ENCODE measurements at places on chromosomes 12 and 14. TPM values are rescaled to one million over a fixed set of nuclear protein-coding genes. Genes with fewer than 3 reads are reported as not detected.

Gene NFATC4
- 2.6 TPM for total RNA-seq

Gene SLC22A17
- 8.6 TPM for total RNA-seq

Gene TAMALIN
- total RNA-seq, result 10.0 TPM

Gene BAZ2A
- total RNA-seq, result 128 TPM

Gene MYF5
- total RNA-seq, result not detected

Gene SLC6A15
- 0.41 TPM for total RNA-seq

Gene MUCL1
- total RNA-seq, result not detected

DNA sequence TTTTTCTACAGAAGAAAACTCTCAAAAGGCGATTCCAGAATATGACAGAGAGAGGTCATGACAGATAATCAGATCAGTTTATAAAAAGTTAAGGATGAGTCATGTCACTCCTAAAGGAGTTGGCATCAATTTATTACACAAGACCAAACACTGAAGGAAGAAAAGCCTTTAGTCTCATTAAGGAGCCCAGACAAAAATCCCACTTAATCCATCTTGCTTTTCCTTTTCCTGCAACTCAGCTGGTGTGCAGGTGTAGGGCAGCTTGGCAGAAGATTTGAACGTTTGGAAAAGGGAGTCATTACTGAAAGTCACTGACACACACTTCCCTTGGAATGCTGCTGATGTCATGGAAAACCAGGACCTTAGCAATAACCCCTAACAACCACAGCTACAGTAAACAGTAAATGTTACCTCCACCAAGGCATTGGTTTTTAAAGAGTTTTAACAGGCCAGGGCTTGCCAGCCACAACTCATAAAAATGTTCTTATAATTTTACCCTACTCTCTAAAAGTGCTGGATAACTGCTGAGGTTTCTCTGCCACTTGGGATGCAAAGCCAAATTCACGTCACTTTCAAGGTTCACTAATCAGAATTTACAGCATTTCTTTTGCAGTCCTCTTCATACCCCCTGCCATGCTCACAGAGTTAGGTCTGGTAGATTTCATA lies 320.6 kb downstream of the RAD51B start:
- DNase-seq, result no peak

- peak; percentile 73 for DNase-seq
These were observed 6.7 kb downstream of the VASH1 start for GRCh38 chr14:76767681-76768656.

DNA sequence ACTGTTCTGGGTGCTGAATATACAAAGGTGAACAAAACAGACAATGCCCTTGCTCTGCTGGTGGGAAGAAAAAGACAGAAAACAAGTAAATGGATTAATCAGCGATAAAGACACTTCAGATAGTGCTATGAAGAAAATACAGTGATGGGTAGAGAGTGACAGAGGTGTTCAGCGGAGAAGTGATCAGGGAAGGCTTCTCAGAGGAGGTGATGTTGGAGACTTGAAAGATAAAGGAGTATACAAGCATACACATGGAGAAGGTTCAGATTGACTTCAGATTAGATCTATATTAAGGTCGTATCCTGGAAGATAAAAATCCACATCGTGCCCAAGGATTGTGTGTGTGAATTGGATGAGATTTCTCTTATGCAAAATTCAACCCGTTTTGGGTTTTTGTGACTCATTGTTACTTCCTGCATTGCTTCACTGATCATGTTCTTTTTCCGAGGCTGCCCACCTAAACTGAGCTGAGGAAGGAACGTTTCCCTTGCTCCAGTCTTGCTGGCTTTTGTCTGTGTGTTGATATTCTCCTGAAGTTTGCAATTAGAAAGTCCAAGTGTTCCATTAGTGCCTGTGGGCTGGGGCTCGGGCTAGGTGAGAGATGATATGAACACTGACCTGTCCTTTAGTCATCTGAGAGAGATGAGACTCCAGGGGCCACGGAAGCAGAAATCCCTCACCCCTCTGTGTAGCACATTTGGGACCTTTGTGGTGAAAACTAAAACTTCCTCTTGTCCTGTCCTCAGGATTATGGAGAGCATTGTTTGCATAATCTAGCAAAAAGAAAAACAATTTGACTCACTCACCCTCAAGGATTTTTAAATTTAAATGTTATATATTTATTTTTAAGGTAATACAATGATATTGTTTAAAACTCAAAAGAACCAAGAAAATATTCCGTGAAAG lies 27.6 kb downstream of the PLXNC1 start:
- no peak for DNase-seq

GRCh38 chr12:21223930-21224329 lies 92.9 kb downstream of the SLCO1B1 start:
- no peak for DNase-seq

GRCh38 chr12:130958557-130959140 lies 4.9 kb downstream of the ADGRD1 start:
- no peak for DNase-seq

DNA sequence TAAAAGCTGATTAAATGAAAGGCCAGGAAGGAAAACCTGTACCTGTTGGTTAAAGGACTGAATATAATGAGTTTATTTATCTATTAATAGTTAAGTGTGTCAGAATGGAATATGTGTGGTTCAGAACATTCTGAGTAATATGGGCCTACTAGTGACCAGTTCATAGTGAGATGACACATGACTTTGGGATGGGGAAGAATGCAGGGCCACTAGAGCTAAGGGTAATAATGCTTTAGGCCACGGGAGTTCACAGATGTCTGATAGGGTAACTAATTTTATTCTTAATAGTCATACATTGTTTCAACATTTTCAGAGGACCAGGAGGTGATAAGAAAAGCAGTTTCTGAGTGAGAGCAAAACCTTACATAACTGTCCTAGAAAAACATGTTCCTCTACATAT lies 247.8 kb upstream of the OR4E1 start:
- DNase-seq, result no peak

DNA sequence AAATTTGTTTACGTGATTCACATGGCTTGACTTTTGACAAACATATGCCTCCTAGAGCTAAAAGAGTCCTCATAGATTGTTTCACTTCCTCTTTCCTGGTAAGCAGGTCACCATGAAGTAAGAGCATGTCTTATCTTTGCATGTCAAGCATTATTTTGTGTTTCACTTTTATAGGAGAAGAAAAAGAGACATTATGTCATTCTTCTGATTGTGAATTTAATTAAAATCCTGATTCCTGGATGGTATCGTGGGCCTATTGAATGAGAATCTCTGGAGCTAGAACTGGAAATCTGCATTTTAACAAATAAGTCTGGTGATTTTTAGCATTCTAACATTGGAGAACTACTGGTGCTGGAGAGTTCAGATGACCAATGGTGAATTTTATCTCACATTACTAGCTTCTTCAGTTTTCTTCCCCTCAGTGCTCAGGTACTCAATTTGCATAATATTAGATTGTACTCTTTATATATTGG lies 218.6 kb upstream of the ATP2B1 start:
- DNase-seq, result no peak

DNA sequence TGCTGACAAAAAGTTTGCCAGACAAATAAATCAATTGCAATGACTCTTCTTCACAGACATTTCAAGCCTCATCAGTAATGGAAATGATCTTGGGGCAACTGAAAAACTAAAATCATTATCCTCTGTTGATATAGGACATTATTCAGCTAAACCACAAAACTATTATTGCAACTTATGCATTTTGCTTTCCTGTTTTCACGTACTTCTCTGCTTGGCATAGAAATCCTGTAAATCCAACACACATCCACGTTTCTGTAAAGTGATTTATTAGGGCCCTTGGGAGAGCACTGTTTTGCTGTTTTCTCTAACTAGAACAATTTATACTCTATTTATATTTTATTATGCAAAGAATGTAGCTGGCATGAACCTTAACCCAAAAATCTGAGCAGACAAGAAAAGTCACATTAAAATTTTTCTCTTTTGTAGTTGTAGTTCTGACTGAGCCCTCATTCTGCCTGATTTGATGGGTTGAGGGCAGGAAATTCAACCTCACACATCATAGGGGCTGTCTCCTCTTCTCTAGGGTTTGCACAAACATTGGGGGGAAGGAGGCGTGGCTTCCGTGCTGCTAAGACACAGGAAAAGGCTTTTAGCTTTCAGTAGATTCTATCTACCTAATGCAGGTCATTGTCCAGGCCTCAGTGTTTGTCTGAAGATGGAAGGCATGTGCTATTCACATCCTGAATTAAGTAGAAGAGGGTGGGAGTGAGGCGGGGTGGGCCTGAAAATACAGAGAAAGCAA lies 11.5 kb upstream of the NUP107 start:
- DNase-seq, result peak; percentile 74

DNA sequence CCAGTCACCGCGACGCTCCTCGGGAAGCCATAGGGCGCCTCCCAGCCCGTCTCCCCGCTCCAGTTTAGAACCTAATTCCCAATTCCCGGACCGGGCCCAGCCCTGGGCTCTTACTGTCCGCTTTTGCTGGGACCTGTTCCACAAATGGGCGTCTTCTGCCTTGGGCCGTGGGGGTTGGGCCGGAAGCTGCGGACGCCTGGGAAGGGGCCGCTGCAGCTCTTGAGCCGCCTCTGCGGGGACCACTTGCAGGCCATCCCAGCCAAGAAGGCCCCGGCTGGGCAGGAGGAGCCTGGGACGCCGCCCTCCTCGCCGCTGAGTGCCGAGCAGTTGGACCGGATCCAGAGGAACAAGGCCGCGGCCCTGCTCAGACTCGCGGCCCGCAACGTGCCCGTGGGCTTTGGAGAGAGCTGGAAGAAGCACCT lies 797 bp downstream of the UNG start:
- DNase-seq, result no peak

DNA sequence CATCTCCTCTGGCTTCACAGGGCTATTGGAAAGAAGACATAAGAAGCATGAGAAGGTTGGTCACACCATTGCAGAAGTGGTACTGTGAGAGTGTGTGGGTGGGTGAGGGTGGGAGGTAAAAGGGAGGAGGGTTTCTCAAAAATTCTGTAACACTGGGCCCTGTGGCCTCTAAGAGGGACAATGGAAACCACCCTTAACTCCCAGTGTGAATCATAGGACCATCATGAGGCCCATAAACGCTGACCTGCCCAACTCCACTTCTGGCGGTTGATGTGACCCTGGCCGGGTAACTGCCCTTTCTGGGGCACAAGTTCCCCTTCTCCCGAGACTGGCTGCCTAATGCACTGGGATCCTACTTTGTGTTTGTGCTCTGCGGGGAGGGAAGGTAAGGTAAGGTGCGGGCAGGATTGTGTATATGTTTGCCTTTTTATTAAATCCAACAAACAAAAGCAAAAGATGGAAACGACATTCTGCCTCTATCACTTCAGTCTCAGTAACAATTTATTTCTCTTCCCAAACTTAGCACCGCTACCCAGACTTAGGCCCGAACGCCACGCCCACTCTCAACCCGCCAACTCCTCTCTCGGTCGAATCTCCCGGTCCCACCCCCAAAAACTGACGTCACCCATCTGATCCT lies 551 bp downstream of the METTL1 start:
- DNase-seq, result peak; percentile 88

DNA sequence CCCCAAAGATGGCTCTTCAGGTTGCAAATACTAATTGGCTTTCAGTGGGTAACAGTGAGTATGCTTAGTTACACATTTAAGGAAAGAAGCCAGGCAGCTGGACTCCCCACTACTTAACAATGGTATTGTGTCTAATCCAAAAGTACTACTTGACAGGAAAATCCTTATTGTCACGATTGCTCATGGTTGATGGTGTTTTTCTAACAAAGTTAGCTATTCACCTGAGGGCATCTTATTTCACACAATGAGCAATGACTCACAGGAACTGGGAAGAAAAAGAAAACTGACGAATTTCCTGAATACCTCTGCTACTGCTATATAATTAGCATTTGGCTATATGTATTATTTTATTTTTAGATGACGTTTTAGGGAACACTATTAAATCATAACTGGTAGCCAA lies 33.4 kb upstream of the ALG10 start:
- no peak for DNase-seq

DNA sequence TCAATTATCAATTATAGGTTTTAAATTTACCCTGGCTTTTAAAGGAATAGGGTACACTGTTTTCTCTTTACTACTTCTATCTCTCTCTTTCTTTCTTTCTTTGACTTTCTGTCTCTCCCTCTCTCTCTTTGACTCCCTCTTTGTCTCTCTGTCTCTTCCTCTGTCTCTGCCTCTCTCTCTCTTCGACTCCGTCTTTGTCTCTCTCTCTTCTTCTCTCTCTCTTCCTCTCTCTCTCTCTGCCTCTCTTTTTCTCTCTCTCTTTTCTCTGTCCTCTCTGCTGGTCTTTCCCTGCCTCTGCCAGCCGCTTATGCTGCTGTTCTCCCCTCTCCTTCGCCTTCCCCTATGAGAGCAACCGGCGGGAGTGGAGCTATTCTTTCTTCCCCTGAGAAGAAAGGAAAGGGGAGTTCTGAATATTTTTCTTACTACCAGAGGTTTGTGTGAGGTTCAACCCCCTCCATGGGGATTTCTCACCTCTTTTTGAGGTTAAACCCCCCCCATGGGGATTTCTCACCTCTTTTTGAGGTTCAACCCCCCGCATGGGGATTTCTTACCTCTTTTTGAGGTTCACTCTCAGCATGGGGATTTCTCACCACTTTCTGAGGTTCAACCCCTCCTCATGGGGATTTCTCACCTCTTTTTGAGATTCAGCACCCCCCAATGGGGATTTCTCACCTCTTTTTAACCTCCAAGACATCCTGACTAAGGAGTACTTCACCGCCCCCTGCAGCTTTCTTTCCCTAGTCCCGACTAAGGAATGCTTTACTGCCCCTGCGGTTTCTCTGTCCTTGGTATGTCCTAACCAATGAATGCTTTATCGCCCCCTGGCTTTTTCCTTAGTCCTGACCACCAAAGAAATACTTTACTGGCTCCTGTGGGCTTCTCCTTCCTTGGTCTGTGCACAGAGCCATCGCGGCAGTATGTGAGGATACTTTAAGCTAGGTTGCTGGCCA lies 27.4 kb upstream of the DDHD1 start:
- DNase-seq, result peak; percentile 57

DNA sequence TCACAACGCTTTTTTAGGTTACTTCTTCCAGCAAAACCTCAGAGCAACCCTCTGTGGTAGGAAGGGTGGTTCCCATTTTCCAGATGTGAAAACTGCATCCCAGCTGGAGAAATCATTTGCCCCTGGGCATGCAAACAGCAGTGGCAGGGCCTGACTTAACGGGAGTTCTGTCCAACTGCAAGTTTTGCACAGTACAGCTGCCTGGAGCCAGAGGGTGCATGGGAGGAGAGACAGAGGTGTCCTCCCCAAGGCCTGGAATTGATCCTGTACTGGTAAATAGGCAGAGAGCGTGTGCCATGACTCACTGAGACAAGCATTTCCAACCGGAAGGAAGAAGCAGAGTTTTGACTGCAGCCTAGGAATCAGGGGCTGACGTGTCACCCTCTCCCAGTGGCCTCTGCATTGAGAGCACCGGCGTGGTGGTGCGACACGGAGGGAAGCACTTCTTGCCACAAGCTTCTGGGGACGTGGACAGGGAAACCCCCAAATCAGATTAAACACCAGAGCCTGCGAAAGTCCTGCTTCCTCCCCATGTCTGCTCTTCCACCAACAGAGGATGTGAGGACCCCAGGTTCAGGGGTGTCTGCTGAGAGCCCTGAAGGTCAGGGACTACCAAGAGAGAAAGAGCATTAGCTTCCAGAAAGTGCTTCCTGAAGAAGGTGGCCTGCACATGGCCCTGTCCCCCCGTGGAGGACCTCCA lies 19.0 kb upstream of the SERPINA4 start:
- no peak for DNase-seq

GRCh38 chr12:19410211-19410610 lies 29.1 kb upstream of the AEBP2 start:
- no peak for DNase-seq
